ENCODE measurements at places on chromosomes 1 and 21.

- no peak for DNase-seq
Measured at GRCh38 chr1:180382326-180383115, 119.9 kb downstream of the ACBD6 start.

- DNase-seq = no peak
Measured at GRCh38 chr1:99704356-99704816, 58.5 kb downstream of the PALMD start.

- no peak for DNase-seq
Measured at GRCh38 chr1:156160743-156161171, 7.4 kb downstream of the SEMA4A start.

DNA sequence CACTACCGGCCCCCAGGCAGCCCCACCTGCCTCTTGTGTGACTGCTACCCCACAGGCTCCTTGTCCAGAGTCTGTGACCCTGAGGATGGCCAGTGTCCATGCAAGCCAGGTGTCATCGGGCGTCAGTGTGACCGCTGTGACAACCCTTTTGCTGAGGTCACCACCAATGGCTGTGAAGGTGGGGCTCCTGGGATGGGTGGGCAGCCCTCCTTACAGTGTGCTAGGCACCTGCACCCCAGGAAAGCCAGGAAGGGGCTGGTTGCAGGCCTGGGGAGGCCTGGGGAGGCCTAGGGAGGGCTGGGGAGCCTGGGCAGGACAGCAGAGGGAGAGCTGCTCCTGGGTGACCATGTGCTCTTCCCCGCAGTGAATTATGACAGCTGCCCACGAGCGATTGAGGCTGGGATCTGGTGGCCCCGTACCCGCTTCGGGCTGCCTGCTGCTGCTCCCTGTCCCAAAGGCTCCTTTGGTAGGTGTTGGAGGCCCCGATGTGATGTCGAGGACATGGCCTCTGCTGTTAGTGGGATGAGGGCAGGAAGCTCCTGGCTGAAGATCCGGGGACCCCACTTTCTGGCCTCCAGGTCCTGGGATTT is 16.5 kb downstream of the CELSR2 start:
- no peak for DNase-seq

- no peak for DNase-seq
Measured at GRCh38 chr1:38585971-38586370, 273.6 kb downstream of the RRAGC start.

- no peak for DNase-seq
Measured at GRCh38 chr1:216173376-216173995, 249.8 kb downstream of the USH2A start.

DNA sequence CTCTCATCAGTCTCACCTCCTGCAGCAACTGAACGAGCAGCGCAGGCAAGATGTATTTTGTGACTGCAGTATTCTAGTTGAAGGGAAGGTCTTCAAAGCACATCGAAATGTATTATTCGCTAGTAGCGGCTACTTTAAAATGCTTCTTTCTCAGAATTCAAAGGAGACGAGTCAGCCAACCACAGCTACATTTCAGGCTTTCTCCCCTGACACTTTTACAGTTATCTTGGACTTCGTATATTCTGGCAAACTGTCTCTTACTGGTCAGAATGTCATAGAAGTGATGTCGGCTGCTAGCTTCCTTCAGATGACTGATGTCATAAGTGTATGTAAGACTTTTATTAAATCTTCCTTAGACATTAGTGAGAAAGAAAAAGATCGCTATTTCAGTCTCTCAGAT is 53.7 kb downstream of the ZBTB8A start:
- DNase-seq = no peak

GRCh38 chr1:46394872-46395465 is 852 bp downstream of the FAAH start:
- no peak for DNase-seq

DNA sequence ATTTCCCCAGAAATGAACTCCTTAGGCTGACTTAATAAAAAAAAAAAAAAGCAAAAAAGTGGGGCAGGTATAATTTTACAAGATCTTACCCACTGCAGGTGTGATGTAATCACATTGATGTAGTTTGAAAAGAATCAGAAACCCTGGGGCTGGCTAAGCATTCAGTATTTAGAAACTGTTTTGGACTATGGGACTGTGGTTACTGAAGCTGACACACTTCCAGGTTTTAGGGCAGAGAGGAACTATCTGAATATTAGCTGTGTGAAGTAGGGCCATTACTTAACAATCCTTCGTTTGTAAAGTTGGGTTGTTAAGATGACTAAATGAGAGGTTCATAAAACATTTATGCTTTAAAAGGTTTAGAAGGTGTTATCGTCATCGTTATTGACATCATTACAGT is 165.3 kb downstream of the FASLG start:
- DNase-seq = no peak

GRCh38 chr1:92503043-92503925 is 16.6 kb upstream of the GFI1 start:
- no peak for DNase-seq

DNA sequence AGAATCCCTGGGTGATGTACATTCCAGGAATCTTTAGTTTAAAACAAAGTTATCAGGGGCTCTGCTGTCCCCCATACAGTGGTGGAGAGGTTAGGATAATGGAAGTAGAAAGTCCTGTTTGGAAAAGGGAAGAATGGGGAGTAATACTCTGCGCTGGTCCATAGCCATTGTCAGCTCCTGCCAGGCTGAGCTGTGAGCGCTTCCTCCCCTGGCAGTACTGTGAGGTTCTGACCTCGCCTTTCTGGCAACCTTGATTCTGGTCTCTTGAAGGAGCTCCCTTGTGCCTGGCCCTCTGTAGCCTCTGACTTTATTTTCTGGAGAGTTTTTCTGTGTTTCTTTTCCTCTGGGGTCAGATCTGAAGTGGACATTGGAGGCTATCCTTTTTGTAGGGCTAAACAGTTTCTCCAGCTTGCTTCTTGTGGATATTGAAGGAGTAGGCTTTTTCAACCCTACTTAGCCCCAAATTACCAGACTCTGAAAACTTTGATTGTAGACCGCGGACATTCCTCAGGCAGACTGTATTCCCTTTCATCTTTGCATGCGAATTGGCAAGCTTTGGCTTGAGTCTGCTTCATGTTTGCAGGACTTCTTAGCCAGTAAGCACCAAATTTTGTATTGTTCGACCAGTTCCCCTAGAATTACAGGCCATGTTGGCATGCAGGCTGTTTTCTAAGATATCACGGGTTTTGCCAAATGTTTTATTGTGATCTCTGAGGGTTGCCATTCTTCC is 13.8 kb downstream of the UBE4B start:
- no peak for DNase-seq

DNA sequence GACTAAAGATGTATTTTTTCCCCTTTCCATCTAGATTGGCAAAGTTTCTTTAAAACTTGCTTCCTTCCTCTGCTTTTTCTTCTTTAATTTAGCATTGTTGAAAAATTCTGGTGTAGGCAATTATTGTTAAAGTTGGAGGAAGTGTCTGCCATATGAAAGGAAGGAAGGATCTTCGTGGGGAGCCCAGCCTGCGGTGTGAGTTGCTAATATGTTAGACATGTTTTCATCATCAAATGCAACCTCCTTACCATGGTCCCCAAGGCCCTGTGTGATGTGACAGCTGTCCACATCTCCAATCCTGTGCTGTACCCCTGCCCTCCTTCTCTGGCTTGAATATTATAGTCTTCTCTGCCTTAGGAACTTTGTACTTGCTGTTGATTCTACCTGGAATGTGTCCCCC is 81.0 kb upstream of the ZBTB18 start:
- no peak for DNase-seq

DNA sequence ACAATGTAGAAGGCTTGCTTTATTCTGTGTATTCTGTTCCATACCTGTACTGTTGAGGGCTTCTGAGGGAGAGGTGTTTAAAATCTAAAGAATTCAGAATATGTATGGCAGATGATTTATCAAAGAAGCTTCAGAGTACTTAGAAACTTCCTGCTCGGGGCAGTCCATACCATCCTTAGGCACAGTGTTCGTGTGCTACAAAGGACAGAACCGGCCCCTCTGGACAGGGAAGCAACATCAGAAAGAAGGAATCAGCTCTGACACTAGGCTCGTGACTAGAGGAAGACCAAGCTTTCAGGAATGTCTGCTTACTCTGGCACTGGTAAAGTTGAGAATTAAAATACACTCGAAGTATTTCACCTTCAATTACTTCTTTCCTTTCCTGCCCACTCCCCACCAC is 14.1 kb downstream of the SELP start:
- no peak for DNase-seq

DNA sequence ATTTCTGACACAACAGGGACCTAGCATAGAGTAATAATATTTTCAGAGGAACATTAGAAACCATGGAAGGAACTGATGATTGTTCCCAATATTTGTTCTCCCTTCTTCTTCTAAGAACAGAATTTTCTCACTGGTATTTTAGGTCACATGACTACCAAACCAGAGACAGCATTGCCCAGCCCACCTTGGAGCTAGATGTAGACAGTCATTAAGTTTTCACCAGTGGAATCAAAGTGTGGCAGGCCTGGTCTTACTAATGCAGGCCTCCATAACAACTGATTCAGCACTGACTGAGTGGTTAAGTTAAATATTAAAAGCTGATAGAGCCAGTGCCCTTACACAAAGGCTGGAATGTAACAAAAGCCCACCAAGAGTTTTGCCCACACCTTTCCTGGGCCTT is 244.4 kb downstream of the ZNF648 start:
- no peak for DNase-seq

DNA sequence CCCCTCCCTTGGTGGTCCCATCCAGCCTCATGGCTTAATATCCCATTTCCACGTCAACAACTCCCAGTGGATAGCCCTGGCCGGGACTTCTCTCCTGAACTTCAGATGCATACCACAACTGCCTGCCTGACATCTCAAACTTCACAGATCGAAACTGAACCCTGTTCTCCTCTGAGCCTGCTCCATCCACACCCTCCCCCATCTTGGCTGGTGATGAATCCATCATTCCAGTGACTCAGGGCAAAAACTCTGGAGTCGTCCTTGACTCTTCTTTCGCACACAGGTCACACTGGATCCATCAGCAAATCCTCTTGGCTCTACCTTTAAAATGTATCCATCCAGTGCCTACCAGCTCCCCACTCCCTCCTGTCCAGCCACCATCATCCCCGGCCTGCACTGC is 3.9 kb downstream of the TAS1R2 start:
- DNase-seq = no peak

DNA sequence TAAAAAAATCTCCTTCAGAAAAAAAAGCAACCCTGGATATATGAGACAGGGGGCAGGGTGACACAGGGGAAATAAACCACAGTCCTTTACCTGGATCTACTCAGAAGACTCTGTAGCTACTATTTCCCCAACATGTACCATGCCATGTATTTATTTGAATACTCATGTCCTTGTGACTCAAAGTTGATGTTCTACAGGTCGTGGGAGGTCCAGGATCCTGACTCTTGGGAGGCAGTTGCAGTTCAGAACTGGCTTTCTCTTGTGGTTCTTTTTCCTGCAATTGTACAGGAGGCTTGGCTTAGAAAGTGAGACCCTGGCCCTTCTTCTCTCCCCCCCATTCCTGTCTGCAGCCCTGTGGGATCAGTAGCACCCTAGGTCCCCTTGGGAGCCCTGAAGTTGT is 5.8 kb upstream of the IL24 start:
- DNase-seq = no peak

DNA sequence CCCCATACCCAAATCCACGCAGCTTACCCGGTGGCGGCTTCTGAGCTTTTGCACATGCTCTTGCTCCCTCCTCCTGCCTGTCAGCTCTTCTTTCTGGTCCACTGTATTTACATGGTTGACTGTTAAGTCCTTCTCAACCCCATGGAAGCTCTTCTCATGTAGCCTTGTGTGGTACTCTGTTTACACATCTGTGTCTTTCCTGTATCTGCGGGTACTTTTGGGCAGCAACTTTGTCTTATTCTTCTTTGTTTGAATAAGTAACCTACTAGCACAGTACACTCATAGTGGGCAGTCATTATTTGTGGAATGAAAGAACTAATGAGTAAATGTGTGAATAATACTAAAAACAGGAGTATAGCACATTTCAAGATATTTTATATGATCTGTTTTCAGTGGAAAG is 88.5 kb upstream of the GPR88 start:
- DNase-seq = no peak

GRCh38 chr1:6535214-6535613 is 19.1 kb downstream of the NOL9 start:
- no peak for DNase-seq

- no peak for DNase-seq
Measured at GRCh38 chr1:2210786-2211185, 16.2 kb upstream of the FAAP20 start.

DNA sequence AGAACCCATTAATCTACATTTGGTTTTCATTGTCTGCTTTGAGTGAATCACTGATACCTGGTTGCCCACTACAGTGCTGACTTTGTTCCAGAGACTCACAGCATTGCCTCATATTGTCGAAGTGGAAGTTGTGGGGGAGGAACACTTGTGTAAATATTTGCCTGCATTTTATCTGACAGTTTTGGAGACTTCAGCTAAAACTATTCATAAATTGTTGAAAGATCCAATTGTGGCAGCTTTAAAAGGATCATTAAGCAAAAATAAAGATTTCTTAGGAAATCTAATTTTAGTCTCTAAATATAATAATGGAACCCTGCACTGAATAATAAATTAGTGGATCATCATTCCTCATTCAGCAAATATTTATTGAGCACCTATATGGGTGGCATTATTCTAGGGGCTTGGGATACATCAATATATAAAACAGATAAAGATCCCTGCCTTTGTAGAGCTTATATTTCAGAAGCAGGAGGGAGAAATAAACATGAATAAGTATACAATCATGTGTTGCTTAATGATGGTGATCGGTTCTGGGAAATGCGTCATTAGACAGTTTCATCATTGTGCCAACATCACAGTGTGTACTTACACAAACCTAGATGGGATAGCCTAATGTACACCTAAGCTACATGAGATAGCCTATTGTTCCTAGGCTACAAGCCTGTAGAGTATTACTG is 73.5 kb downstream of the OSBPL9 start:
- no peak for DNase-seq

GRCh38 chr21:31181082-31181750 is 142.9 kb upstream of the KRTAP19-8 start:
- no peak for DNase-seq

- DNase-seq = no peak
Measured at GRCh38 chr1:221776495-221777301, 34.8 kb upstream of the DUSP10 start.

DNA sequence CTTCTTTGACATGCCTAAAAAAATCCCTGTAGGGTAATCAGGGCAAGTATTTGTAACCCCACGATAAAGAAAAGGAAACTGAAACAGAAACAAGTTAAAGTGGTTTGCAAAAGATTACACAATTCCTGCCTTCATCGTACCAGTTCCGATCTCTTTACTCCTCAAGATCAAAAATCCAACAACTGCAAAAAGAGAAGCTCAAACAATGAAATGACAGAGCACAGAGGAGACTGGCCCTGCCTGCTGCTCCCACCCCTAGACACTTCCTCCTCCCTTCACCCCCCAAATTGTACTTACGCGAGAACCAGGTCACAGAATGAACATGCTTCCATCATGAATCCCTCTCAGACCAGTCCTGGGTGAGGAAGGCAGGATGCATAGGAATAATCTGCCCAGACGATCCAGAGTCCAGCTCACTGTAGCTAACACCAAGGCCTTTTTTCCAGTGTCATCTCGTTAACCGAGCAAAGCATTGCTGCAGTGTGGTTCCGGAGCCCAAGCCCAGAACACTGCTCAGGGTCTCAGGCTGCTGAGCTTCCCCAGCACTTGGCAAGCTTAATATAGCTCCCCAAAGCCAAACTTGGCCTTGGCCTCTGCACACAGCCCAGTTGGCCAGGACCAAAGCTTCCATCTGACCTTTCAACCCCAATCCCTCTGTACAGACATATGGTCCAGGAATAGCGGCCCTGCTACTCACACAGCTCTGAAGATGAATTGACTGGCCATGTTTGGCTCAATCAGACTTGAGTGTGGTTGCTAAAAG is 20.3 kb downstream of the RXRG start:
- no peak for DNase-seq
